ENCODE measurements at places on chromosomes 6 and 20. TPM values are rescaled to one million over a fixed set of nuclear protein-coding genes. Genes with fewer than 3 reads are reported as not detected.

DNA sequence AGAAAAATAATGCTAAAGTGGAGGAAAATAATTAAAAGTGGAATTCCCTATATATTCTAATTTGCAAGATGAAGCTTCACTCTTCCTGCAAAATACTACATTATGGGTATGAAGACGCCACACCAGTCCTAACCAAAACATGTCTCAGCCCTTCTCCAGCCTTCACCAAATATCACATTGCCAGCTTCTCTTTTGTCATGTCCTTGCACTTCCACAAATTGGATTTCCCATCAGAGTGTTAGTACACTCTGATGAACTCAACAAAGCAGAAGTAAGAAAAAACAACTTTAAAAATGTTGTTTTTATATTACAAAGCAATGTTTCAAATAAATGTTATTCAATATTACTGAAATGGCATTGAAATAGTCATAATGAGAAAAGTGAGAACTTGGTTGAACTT, 62.4 kb upstream of the RNF146 start:
- DNase-seq: no peak

GRCh38 chr6:151488226-151488625, 5.6 kb upstream of the CCDC170 start:
- DNase-seq: peak; percentile 50

GRCh38 chr6:134753001-134753400, 196.9 kb downstream of the ALDH8A1 start:
- no peak for DNase-seq

GRCh38 chr6:152170702-152171667, 363.5 kb downstream of the ESR1 start:
- peak; percentile 74 for DNase-seq

- peak; percentile 52 for DNase-seq
Observed at GRCh38 chr6:64280569-64280968, 645.0 kb downstream of the PHF3 start.

The CRISP3 gene
- not detected for total RNA-seq

All from fibroblast of villous mesenchyme (primary cell).